ENCODE measurements at places on chromosomes 12 and 14.
A peak's percentile ranks its signal among the peaks of the same experiment; 100 is the strongest.

- DNase-seq, result no peak
These were observed 160.0 kb upstream of the SOX5 start for GRCh38 chr12:24109381-24110039.

DNA sequence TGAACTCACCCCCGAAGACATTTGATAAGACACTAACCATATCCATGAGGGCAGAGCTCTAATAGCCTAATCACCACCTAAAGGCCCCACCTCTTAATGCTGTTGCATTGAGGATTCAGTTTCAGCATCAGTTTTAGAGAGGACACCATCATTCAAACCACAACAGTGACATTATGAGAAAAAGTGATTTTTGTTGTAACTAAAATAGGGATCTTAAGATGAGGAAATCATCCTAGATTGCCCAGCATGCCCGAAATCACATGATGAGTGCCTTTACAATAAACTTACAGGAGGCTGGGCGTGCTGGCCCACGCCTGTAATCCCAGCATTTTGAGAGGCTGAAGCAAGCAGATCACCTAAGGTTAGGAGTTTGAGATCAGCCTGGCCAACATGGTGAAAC, 9.7 kb upstream of the GLT1D1 start:
- no peak for DNase-seq

- DNase-seq, result no peak
These were observed 1.0 kb upstream of the BDKRB2 start for GRCh38 chr14:96203635-96204034.

- no peak for DNase-seq
These were observed 57.2 kb upstream of the JDP2 start for GRCh38 chr14:75370416-75371205.

- no peak for DNase-seq
These were observed 75.2 kb upstream of the TMCC3 start for GRCh38 chr12:94725375-94726168.

DNA sequence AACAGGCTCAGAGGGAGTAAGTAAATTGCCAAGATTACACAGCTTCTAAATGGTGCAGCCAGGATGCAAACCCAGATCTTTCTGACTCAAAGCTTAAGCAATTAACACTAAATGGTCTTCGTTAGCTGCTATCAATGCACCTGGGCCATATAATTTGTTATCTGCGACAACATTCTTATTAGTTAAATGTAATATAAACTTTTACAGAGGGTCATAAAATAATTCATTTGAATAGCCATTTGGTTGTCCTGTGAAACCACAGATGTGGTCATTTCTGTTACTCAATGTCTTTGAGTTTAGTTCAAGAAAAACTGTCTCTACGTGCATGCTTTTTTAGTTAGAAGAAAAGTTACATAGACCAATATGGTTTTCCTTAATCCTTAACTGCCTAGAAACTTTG, 22.1 kb upstream of the NAP1L1 start:
- no peak for DNase-seq

DNA sequence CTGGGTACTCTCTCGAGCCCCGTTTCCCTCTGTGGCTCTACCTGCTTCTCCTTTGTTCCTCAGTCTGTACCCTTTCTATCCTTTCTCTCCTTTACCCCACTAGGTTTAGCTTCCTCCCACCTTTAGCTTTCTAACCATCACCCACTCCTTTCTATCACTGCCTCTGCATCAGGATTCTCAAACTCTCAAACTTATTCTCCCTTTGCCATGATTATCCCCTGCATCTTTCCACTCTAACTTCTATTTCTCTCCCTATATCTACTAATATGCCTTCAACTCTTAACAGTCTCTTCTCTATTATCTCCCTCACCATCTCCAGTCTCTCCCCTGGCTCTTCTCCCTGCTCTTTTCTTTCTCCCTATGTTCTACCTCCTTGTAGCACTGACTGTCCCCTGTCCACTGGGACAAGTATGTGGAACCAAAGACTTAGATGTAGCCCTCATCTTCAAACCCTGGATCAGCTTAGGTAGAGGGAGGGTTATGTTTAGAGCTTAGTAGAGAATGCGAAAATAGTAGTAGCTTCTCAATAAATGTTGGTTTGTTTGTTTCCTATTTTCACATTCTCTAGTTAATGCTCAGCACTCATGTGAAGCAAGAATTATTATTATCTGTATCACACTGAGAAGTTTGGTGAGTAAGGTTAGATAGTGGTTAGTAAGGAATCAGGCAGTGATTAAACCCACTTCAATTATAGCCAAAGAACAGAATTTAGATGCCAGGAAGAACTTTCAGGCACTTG, 3.4 kb downstream of the GDF11 start:
- DNase-seq, result no peak

- DNase-seq, result peak; percentile 24
These were observed 1.1 kb downstream of the TAOK3 start for GRCh38 chr12:118371321-118372282.

DNA sequence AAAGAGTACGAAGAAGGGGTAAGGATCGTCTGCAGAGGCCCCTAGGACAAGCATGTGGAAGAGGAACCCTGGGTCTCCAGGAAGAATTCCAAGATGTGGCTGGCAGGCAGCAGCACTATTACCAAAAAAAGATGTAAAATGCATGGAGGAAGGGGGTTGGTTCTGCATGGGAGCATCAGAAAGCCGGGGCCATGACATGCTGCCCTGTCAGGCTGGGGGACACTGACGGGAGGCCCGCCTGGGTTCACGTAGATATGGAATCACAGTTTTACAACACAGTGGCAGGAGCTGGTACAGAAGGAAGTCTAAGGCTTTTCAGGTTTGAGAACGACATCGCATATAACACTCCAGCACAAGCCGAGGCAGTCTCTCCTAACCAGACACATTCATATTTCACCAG, 150.0 kb upstream of the GSC start:
- no peak for DNase-seq

DNA sequence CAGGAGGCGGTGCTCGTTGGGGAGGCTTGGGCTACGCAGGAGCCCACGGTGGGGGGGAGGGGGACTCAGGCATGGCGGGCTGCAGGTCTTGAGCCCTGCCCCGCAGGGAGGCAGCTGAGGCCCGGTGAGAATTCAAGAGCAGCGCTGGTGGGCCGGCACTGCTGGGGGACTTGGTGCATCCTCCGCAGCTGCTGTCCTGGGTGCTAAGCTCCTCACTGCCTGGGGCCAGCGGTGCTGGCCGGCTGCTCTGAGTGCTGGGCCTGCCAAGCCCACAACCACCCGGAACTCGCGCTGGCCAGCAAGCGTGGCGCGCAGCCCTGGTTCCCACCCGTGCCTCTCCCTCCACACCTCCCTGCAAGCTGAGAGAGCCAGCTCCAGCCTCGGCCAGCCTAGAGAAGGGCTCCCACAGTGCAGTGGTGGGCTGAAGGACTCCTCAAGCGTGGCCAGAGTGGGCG, 3.2 kb downstream of the METTL25 start:
- DNase-seq, result no peak

GRCh38 chr12:94941440-94941862, 62.0 kb downstream of the NDUFA12 start:
- peak; percentile 51 for DNase-seq

DNA sequence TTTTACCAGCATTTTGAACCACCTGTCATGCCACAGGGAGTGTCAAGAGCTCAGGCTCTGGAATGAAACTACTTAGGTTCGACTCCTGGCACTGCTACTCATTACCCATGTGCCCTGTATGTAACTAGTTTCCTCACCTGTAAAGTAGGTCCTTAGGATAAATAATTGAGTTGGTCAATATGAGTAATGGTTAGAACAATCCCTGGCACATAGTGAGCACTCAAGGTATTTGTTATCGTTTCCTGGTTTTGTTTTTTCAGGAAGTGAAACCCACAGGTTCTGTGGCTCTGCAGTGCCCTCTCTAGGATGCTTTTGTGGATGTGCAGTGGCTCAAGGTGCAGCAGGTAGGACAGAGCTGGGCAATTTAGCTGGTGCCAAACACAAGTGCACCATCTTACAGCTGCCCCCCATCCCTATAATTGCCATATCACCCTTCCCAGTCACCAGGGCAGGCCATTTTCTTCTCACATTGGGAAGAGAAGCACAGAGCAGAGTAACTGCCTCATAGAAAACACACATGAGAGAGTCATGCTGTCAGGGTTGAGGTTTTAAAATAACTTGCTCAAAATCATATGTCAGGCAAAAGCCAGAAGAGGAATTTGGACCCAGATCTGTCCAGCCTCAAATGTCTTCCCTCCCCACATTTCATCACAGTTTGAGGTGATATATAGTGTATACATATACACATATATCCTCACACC, 297.5 kb downstream of the RPAP3 start:
- DNase-seq, result no peak

GRCh38 chr12:54300732-54301427, at the start of gene NFE2:
TSS of gene NFE2 (minus strand) at chr12:54301015. CDS start at chr12:54295248, 5,767 bp downstream.
- peak; percentile 47 for DNase-seq
